ENCODE measurements at places on chromosomes 5 and 9.

GRCh38 chr9:7265181-7265580, 507.4 kb downstream of the KDM4C start:
- DNase-seq, result no peak

GRCh38 chr9:79756414-79756813, 184.6 kb downstream of the TLE4 start:
- no peak for DNase-seq

DNA sequence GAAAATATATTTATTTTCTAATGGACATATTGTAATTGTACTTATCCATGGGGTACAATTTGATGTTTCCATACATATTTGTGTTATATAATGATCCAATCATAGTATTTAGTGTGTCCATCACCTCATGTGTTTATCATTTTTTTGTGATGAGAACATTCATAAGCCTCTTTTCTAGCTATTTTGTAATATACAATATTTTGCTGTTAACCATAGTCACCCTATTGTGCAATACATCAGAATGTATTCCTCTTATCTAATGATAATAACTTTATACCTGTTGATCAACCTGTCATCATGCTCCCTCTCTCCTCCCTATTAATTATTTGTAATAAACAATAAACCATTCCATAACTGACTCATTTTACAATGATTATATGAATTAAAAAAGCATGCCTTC, 93.2 kb downstream of the ISL1 start:
- DNase-seq, result no peak

- DNase-seq, result no peak
Observed at GRCh38 chr5:139864716-139865483, 69.3 kb downstream of the PSD2 start.

DNA sequence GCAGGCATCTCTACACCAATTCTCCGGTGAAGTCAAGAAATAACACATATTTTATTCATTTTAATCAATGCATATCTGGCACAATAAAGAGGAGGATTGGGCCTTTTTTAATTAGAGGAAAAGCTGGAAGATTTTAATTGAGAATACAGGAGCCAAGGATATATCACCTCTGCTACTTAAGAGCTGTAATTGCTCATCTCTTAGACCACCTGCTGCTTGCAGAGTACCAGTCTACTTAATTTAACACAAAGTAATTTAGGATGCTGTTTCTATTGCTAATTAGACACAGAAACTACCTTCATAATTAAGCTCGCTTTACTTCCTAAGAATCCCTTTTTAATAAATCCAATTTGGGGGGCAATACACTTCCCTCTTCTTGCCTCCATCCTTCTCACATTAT, 326.9 kb downstream of the TENT4A start:
- no peak for DNase-seq

DNA sequence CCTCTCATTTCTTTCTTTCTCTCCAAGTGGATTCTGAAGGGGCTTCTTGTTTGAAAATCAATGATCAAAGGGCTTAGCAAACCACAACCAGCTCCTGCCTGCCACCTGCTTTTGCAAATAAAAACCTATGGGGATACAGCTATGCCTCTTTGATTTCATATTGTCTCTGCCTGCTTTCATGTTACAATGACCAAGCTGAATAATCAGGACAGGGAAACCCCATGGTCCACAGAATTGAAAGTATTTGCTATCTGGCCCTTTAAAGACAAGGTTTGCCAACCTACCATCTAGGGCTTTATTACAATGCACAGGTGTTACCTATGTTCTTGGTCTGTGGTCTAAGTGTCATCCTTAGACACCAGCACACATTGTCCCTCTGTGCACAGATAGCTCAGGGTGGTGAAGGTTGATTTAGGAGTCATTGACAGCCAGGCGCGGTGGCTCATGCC, 28.8 kb upstream of the PLIN2 start:
- no peak for DNase-seq

GRCh38 chr9:134065612-134066419, 2.0 kb downstream of the BRD3 start:
- DNase-seq, result no peak

DNA sequence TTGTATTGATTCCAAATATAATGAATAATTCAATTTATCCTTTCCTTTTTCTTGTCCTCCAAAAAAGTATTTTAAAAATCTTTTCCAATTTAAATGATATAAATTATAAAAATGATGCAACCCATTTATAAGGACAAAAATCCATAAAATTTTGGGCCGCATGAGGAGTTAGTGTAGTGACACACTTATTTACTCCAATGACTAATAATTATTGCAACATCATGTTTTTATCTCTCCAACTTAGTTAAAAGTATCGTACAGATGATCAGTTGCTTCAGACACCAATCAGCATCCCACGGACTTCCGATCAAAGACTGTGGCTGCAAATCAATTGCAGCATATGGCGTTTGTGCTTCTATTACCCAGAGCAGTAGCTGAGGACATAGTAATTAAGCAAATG, 58.6 kb downstream of the HTR4 start:
- no peak for DNase-seq

GRCh38 chr5:19240170-19240569, 747.8 kb downstream of the CDH18 start:
- no peak for DNase-seq

- DNase-seq, result no peak
Observed at GRCh38 chr5:137432376-137432775, 66.8 kb downstream of the SPOCK1 start.

GRCh38 chr5:142342128-142342981, 17.5 kb upstream of the SPRY4 start:
- DNase-seq, result no peak

DNA sequence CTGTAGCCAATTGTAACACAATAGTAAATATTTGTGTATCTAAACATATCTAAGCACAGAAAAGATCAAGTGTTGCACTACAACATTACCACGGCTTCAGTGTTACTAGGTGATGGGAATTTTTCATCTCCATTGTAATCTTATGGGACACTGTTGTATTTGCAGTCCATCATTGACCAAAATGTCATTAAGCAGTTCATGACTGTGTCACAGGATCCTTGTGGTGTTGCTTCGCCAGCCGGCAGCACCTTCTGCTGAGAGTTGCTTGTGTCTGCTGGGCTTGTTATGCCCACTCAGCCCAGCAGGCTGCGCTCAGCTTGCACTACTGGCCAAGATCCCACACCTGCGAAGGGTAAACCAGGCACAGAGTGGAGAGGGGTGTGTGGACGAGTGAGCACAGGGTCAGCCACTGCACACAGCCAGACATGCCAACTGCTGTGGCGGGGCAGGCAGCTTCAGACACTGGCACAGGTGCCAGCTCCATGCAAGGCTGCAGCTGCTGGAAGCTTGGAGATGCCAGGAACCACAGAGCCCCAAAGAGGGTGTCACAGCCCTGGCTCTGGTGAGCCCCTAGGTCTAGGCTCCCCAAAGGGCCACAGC, 273.7 kb downstream of the CETN3 start:
- peak; percentile 44 for DNase-seq

DNA sequence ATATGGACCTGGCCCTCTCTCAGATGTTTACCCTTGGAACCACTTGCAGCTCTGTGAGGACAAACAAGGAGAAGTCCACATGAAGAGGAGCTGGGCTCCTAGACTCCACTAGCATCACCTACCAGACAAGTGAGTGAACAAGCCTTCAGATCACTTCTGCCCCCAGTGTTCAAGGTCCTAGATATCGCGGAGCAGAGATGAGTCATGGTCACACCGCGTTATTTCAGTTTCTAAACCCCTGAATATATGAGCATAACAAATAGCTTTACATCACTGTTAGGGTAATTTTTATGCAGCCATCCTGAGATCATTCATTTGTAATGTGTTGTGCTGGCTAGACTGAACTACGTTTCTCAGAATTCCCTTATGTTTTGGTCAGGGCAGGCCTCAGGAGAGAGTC, 77.0 kb upstream of the DAP start:
- no peak for DNase-seq

DNA sequence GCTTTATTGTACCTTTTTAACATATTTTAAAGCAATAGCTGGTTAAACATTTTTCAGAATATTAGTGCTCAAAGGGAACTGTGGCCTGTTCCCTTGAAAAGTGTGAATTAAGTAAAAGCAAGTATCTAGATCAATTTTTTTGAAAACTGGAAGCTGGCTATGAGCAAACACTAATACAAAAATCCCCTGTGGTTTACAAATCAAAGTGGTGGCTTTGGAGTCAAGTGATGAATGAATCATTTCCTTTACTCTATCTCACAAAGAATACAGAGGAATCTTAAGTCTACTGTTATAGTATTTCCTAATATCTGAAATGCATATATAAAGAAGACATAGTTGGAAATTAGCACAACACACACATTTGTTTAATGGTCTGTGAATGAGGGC, 212.4 kb upstream of the C9orf72 start:
- DNase-seq, result no peak

GRCh38 chr5:37071901-37072581, 177.1 kb downstream of the CPLANE1 start:
- no peak for DNase-seq

DNA sequence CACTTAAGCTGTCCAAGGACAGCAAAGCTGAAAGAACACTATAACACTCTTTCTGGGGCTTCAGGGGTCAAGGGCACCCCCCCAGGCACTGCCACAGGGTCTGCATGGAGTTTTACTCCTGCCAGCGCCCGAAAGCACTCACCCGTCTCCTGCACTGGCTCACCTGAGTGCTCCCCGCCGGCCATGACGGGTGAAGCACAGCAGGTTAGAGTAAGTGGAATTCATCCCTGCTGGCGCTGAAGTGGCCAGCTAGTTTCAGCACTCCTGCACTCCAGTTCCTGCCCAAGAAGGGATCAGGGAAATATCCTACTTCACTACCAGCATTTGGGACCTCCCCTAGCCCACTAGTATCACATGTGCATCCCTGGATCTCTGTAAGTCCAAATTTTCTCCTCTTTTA, 516.0 kb downstream of the ZNF608 start:
- DNase-seq, result no peak

DNA sequence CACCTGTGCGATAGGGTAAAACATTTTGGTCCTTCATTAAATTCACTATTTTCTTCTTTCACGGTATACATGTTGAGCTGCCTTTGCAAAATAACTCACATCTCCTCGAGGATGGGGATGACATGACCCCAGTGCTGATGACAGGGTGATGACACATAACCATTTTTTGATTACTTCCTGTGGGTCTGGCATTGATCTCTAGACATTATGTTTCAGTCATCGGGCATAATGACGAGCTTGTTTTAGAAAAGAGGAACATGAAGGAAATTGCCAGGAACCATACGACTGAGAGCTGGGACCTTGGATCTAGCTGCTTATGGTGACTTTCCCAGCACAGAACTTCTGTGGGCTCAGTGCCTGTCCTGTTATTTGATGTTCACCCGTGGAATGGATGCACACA, 25.2 kb downstream of the COL5A1 start:
- DNase-seq, result no peak

GRCh38 chr5:56111404-56111781, 116.6 kb upstream of the IL6ST start:
- no peak for DNase-seq

- no peak for DNase-seq
Observed at GRCh38 chr5:111948092-111948841, 191.3 kb upstream of the NREP start.

DNA sequence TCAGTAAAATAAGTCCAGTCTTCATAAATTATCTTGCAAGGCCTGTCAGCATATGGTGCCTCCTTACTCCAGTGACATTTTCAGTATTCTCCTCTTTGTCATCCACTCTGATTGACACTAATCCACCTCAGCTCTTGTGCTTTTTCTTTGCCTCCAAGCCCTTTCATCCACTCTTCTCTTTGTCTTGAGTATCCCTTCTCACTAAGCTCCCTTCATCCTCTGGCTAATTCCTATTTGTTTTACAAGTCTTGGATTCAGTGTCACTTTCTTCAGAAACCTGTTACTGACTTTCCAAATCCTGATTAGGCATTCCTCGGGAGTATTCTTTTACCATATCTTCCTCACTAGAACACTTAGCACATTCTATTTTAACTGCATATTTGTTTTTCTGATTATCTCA, 100.6 kb upstream of the VCAN start:
- DNase-seq, result peak; percentile 93

GRCh38 chr5:41748631-41749030, 121.6 kb downstream of the OXCT1 start:
- peak; percentile 0 for DNase-seq

GRCh38 chr5:100855937-100856430, 47.1 kb downstream of the ST8SIA4 start:
- DNase-seq, result peak; percentile 29

- DNase-seq, result no peak
Observed at GRCh38 chr5:125137535-125137934, 391.1 kb upstream of the ZNF608 start.

DNA sequence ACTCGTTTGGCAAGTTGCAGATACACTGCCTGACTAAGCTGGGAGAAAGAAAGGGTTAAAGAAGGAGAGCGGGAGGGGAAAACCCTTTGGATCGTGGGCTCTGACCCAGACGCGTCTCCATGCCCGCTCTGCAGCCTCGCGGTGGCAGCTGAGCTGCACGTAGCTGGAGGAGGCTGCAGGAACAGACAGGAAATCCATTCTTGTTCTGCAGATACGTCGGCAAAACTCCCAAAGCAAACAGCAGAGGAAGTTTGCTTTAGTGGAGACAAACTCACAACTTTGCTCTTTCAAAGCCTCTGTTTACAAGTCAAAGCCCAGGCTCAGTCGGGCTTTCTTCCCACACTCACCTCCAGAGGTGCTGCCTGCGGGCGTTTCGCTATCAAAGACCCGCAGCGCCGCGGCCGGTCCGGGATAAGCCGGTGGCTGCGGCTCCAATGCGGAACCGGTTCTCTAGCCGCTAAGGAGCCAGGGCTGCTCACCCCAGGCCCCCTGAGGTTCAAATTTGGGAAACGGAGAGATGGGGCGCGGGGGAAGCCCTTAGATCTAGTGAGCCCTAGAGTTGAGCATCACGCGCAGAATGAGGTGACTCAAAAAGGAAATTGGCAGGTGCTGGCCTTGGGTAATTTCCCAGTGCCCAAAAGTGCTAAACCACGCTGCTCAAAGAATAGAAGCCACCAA, 60.7 kb downstream of the MAT2B start:
- DNase-seq, result no peak

DNA sequence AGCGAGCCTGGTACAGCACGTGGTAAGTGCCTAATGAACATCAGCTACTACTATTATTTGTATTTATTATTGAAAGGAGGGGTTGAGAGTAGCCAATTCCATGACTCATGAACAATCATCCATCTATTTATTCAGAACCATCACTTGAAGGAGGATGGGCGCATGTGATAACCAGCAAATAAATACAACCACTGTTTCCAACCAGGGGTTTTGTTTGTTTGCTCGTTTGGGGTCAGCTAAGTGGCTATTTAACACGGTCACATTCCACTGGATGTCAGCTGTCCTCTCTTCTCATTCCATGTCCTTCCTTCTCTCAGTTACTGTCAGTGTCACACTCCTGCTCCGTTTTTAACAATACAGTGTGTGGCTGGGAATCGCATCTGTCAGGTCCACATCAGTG, 8.6 kb downstream of the RAPGEF1 start:
- DNase-seq, result no peak

GRCh38 chr9:127311239-127311741, 46.7 kb downstream of the GARNL3 start:
- DNase-seq, result peak; percentile 58

- no peak for DNase-seq
Observed at GRCh38 chr5:128532776-128533175, 5.3 kb downstream of the FBN2 start.

GRCh38 chr5:5179597-5179996, 39.5 kb downstream of the ADAMTS16 start:
- no peak for DNase-seq
